ENCODE measurements at places on chromosomes 1 and 21.

DNA sequence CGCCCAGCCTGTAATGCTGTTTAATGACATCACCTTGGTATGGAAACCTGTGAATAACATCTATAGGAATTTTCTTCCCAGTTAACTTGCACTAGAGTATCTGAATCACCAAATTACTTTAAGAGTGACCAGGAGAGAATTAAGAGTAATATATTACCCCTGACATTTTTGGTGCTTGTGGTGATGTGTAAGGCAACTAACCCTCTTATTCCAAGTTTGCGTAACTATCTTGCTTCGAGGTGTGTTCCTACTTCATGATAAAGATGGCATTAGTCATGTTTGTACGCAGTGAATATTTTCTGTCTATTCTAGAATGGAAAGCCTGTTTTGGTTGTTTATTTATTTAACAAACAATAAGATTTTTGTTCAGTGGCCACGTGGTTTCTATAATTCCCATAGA, 131.3 kb downstream of the ZP4 start:
- DNase-seq, result no peak

DNA sequence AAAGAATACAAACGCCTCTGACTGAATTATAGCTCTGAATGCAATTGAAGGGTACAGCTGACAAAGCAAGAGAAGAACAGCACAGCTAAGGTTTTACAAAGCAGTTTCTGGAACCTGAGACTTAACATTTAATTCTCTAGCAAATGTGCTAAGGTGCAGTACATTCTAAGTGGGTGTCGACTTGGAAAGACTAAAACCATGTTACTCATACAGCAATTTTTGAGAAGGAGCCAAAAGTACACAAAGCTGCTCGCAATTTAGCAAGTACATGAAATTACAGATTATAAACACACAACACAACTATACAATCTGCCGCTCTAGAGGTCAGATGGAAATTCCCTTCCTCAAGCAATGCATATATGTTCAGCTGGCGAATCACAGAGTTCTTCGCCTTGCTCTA, 121.9 kb downstream of the TIAM1 start:
- no peak for DNase-seq

DNA sequence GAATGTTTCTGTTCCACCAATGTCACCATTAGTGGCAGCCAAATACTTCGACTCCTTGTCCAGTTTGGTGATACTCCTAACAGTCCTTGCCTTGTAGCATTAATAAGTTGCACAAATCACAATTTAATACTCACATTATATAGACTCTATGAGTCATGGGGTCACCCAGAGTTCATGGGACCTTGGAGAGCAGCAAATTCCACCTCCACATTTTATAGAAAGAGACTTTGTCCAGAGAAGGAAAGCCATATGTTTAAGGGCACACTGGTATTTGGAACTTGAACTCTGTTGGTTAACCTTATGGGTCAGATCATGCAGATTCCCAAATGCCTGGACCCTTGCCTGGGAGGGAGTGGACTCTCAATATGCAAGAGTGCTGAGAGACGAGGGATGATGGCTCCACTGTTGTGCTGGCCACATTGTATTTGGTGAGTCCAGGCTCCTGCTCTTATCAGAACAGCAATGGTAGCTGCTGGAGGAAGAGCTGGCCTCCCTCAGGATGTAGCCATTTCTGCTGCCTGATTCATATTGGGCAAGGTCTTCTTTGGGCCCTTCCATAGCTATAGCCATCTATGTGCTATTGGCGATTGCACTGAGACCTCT, 30.6 kb downstream of the DNAJC6 start:
- no peak for DNase-seq

DNA sequence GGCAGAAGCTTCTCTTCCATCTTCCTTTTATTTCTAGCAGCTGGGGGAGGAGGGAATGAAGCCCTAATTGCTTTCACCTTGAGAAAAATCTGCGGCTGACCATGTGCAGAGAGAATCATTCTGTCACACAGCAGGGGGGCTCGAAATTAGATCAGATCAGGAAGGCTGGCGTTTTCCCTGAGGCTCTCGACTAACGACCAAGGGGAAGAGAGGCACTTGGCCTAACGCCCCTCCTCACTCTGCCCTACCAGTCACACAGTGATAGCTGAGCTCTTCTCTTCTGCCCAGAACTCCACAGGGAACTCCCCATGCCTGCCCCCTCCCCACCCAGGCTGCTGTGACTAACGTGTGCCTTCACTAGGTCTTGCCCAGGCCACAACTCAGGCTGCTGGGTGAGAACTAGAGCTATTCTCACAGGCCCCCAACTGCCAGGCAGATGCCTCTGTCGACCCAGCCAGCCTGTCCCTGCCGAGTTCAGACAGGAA, 26.5 kb upstream of the KHDRBS1 start:
- peak; percentile 17 for DNase-seq

GRCh38 chr1:17183388-17184160, 21.4 kb upstream of the PADI1 start:
- DNase-seq, result no peak

DNA sequence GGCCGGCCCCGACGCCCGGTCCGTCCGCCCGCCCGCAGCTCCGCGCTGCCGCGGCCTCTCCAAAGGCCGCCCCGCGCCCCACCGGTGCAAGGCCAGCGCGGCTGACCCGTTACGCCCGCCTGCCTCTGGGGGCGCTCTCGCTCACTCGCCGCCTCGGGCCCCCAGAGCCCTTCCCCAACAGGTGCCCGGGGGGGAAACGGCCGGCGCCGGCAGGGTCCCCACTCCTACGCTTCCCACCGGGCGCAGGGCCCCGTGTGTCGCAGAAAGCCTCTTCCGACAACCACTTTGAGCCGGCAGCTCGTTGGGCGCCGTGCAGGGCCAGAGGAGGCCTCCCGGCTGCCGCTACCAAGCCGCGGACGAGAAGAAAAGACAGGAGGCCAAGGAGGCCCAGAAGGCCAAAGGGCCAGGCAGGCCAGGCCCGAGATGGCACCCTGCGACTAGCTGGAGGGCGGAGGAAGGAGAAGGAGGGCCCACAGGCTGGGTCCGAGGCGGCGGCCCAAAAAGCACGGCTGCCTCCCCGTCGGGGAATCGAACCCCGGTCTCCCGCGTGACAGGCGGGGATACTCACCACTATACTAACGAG, 64.9 kb upstream of the FCGR2A start:
- DNase-seq, result no peak

DNA sequence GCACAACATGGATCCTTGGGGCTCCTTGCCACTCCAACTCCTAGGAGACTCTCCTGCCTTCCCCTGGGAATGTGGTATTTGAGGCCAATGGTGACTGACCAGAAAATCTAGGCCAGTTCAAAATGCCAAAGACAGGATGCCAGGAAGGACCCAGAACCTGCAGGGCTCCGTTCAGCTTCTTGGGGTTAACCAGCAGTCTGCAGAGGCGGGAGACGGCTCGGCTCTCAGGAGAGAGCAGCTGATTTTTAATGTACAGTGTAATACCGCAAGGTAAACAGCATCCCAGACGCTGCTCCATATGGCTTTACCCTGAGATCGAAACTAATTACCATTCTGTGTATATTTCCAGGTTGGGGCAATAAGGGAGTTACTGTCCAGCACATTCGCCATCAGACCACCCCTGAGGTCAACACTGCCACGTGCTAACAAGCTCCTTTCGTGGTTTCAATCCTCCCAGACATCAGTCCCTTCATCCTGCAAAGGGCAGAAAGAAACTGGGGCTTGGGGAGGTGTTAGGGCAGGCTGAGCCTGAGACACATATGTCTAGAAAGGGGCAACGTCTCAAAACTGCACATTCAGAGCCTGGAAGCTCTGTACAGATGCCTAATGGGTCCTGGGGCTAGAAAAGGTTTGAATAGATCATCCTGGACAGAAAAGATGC, 16.7 kb downstream of the ITPKB start:
- DNase-seq, result peak; percentile 46

GRCh38 chr1:111647736-111648135, 28.1 kb downstream of the RAP1A start:
- DNase-seq, result no peak

DNA sequence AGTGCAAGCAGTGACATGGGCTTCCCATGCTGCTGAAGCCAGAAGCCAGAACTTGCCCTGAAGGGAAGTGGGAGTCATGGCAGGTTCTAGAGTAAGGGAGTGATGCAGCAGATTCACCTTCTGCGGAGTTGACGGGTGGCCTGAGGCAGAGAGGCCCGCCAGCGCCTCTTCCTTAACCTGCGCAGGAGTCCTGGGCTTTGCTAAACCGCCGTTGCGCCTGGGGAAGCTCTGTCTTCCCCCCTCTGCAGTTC, 67.3 kb downstream of the OBSCN start:
- no peak for DNase-seq

DNA sequence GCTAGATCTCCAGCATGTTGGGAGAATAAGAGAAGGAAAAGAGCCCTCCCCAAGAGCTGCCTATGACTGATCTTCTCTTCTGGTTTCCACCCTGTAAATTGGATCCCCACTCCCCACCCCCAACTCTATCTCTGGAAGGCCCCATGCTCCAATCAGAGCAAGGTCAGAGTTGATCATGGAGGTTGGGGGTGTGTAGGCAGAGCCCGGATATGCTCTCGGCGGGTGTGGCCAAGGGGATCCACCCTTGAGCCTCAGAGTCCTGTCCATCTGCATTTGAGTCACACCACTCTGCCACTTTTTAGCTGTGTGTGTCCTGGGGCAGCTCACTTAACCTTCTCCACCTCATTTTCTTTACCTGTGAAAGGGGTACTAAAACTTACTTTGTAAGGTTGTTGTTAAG, 79.5 kb downstream of the NAV1 start:
- no peak for DNase-seq

GRCh38 chr1:9294910-9295636, 2.4 kb downstream of the SPSB1 start:
- no peak for DNase-seq

GRCh38 chr21:29178926-29179325, 48.5 kb downstream of the MAP3K7CL start:
- DNase-seq, result no peak

GRCh38 chr1:55034476-55035133, 4.7 kb upstream of the PCSK9 start:
- no peak for DNase-seq

GRCh38 chr1:233587958-233588799, 25.7 kb upstream of the KCNK1 start:
- no peak for DNase-seq

GRCh38 chr1:47623557-47623940, 185.7 kb downstream of the FOXD2 start:
- no peak for DNase-seq

GRCh38 chr1:22133247-22133930, 9.5 kb downstream of the WNT4 start:
- DNase-seq, result no peak

DNA sequence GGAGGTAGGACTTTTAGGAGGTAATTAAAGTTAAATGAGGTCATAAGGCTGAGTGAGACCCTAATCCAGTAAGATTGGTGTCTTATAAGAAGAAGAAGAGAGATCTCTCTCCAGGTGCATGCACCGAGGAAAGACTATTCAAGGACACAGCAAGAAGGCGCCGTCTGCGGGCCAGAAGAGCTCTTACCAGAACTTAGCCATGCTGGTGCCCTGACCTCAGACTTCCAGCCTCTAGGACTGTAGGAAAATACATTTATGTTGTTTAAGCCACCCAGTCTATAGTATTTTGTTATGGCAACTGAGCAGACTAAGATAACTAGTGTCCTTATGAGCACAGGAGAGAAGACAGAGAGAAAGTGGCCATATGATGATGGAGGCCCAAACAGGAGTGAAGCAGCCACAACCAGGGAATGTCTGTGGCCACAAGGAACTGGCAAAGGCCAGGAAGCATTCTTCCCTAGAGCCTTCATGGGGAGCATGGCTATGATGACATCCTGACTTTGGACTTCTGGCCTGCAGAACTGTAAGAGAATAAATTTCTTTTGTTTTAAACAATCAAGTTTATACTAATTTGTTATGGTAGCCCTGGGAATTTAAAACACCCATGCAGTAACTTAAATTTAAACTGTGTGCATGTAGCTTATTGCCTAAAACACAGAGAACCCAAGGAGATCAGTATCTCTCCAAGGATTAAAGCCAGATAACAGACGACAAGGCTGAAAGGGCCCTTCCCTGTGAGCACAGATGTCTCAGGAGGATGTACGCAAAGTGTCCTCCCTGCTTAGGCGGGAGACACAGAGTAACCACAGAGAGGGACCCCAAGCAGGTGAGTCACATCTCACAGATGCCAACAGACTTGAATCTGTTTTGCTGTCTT, 9.9 kb upstream of the CD58 start:
- no peak for DNase-seq

DNA sequence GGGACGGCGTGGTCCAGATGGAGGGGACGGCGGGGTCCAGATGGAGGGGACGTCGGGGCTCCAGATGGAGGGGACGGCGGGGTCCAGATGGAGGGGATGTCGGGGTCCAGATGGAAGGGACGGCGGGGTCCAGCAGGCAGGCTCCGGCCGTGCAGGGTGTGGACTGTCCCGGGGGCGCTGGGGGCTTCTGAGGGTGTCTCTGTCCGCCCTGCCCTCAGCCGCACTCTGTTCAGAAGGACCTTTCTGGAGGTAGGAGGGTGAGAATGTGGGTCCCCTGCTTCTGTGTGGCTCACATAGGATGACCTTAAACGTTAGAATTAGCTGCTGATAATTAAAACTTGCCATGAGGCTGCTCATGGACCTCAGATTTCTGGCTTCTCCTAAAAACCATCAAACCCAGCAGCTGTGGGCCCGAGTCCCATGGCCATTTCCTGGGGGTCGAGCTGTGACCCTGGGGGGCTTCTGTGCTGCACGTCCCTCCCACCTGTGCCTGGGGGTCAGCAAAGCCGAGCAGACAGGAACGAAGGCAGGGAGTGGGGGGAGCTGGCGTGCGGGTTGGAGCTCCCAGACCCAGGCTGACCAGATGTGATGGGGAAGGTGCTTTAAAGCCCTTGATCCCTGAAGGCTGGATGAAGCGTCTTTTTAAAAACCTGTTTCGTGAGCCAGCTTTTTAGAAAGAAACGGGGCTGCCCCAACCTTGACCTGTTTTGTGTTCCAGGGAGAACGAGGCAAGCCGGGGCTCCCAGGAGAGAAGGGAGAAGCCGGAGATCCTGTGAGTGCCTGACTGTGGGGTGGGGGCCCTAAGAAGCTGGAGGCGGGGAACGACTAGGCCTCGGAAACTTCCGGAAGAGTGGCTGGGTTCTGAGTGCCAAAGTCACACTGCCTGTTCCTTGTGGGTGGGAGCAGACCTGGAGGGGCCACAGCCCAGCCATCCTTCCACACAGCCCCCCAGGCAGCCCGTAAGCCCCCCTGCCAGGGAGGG, 7.1 kb downstream of the COL6A1 start:
- no peak for DNase-seq

DNA sequence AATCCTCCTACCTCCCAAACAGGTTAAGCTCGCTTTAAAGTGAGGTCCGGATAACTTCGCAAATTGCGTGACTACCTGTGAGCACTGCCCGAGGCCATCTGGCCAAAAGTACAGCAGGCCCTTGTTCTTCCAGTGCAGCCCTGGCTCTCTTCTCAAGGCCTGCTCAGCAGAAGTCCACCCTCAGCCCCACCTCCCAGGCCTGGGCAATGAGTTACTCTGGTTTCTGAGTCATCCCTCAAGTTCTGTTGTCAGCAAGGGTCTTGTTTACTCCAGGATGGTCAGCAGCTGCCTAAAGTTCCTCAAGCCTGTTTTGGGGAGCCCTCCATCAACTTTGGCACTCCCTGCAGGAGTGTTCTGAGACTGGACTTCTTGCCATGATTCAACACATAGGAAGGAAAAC, 101.7 kb downstream of the BCAR3 start:
- no peak for DNase-seq

Data from NCI-H2107 (cell line).